EH (cell line): ENCODE measurements at places on chromosomes 3 and 15.
A peak's percentile ranks its signal among the peaks of the same experiment; 100 is the strongest.

DNA sequence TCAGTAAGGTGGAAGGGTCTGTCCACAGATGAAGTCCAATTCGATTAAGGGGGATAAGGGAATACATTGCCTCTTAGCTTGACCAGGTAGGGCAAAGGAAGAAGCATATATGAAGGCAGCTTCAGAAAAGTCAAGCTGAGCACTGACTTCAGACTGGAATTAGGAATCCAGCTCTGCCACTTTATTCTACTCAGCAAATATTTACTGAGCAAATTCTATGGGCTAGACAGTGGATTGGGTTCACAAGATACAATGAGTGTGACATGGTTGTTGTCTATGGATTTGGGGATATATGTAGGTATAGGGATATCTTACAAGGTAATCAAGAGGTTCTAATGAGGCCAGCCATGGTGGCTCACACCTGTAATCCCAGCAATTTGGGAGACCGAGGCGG is 526 bp downstream of the ADIPOQ start:
- DNase-seq = no peak

DNA sequence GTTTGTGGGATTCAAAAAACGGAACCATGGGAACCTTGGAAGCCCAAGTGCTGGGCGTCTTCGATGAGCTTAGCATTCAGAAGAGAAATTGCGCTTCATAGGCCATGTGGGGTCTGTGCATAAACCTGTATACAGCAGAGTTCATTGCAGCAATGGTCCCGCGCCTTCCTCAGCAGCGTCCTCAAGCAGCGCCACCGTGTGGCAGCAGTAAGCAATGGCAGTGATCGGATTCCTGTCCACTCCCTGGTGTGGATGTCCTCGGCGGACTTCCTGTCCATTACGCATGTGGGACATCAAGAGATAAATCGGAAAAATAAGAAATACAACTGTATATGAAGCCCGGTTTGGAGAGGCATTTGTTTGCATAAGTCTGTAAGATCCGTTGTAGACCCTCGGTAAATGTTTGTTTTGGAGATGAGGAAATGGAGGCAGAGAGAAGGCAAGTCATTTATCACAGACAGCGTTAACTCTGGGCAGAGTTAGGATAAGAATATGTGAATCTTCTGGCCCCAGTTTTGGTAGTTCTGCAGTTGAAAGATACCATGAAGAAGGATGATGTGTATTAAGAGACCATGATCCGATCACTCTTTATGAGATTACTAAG is 57.7 kb downstream of the CNTN4 start:
- no peak for DNase-seq

DNA sequence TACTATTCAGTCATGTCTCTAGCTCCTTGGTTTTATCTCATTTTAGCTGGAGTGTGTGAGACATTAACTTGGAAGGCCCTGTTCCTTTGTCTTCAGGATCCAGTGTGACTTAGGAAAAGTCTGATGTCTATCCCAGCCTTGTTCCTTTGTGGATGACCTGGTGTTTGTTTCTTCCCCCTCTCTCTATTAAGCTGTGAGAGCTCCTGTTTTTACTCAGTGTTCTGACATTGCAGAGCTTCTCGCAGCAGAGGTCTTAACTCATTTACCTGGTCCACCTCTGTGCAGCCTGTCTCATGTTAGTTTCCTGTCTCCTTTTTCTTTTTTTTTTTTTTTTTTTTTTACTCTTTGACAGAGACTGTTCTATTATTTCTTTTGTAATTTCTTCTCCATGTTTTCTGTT is 43.1 kb downstream of the KLF13 start:
- no peak for DNase-seq

DNA sequence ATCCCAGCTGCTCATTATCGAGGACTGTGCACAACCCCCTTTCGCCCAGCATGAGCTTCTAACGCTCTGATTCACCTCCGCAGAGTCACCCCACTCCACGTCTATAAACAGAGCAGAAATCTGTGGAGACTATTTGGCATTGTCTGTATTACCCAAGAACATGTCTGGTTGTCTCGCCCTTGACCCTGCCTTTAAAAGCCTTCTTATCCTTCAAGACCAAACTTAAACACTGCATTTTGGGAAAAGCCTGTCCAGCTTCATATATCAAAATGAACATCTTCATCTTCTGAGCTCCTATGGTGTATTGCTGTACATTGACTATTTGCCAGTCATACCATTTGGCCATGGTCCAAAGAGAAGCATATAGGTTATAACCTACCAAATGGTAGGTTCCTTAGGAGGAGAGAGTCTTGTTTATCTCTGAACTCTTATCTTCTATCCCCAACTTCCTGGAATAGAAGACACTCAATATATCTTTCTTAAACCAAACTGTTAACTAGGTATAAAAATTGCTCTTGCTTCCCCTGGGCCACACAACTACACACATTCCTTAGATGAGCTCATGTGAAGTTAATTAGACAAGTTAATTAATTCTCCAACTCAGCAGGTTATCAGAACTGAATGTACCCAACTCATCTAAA is 90.1 kb downstream of the FBN1 start:
- DNase-seq = peak; percentile 94

DNA sequence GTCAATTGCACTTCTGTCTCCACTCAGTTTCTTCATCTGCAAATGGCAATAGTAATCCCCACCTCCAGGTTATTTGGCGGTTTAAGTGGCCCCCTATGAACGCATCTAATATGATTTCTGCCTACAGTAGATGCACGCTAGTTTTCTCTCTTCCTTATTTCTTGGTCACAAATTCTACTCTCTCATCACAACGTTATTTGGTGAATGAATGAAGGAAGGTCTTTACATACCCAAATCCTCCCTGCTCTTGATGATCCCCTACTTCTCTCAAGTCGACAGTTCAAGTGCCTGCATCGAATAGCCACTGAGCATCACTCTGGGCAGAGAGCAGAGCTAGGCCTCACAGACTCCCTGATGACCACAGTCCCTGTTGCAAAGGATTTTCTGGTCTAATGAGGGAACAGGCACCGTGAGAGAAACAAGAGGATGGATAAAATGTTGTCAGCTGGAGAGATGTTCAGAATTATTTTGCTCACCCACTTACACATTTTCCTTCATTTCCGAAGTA is 181.2 kb upstream of the SMAD3 start:
- DNase-seq = no peak

DNA sequence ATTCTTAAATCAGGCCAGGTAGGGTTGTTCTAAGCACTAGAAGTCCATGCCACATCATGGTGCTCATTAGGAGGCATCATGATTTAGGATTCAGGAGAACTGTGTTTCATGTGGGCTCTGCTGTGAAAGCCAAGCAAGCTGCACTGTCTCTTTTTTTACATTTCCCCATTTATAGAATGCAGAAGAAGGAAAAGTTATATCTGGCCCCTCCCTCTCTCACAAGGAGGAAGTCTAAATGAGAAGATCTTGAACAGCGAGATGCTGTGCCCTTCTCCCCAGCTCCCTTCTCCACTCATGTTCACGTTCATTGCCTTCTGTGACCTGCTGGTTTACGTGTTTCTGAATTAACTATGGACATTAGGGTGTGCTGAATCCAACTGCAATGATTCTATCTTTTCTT is 178.5 kb upstream of the RASGRP1 start:
- no peak for DNase-seq

- DNase-seq = no peak
Measured at GRCh38 chr3:146148468-146148931, 12.5 kb downstream of the PLOD2 start.

DNA sequence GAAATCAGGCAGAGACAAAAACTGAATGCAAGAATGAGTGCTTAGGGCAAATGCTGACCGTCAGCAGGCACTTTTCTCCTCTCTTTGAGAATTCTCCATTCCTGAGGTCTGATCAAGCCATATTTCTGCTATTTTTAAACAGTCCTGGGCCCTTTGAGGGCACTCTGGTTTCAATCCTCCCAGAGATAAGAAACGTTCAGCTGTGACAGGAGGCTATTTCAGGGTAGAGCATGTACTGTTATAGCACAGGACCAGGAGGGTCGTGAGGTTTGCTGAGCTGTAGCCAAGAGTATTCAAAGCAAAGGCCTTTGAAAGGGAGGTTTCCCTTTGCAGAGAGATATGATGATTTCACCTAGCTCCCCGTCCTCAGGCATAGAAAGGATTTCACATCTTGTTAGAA is 39.6 kb upstream of the PDZRN3 start:
- DNase-seq = no peak

DNA sequence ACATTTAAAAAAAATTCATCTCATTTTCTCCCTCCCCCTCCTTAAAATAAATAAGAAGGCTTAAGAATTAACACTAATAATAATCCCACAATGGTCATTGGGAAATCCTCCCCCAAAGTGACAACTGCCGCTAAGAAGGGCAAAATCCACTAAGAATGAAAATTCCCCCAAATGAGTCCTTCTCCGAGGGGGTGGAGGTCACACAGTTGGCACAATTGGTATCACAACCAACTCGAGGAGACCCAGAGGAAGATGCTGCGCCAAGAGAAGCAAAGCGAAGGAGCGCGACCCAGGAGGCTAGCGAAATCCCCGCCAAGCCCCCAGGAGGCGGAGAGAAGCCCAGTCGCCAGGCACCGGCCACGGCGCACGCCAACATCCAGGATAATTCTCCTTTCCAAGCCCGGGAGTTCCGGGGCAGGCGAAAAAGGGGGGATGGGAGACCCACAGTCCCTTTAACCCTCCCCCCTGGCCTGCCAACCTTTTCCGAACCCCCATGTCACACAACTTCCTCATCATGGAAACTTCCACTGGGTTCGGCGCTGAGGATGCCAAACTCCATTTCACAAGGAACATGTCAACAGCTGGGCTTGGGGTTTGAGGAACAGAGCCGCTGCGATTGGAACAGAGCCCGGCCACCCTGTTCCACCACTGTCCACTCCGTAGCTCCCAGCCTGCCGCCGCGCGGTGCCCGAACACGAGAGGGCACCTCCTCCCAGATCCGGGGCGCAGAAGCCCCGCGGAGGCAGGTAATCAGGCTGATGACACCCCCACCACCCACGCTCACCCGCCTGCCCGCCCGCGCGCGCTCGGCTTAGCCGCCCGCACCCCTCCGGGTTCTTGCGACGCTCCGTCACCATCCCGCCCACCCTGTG is 668 bp downstream of the THRB start:
- peak; percentile 6 for DNase-seq

DNA sequence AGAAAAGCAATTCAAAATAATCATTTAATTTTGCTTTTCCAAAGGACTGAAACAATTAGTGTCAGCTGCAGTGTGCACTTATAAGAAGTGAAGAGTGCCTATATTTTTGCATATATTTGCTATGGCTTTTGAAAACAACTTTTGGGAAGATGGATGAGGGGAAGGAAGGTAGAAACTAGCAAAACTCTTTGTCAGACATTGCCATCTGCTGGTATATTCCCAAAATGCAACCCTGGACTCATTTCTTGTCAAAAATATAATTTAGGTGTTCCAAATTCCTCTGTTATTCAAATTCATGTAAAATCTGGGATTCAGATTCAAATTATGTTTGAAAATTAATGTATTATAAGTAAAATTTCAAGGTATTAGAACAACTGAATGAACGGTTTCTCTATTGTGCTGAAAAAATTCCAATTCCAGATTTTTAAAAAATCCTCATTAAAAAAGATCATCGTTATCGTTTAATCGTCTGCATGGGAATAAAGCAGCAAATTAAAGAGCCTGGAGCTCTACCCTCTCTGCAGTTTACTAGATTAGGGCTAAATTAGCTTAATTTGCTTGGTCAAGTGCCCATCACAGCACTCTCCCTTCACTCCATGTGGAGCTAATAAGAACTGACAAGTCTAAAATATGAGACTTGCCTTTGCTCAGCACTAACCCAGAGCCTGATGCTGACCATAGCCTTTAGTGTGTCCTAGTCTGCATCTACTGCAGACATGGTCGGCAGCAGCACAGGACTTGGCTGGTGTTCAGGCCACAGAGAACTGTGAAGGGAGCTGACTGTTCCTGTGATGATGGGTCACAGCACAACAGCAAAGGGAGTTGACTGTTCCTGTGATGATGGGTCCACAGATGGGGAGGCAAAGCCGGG is 67.9 kb upstream of the MITF start:
- peak; percentile 58 for DNase-seq

DNA sequence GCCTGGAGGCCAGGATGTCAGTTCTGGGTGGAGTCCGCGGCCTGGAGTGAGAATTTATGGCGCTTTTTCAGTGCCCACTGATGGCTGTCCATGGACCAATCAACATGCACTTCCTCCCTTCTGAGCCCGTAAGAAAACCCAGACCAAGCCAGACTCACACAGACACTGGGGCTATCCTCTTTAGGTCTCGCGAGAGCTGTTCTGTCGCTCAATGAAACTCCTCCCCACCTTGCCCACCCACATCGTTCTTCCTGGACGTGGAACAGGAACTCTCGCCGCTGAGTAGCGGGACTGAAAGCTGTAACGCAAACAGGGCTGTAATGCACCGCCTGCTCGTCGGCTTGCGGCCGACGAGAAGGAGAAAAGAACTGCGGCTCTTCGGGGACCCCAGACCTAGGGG is 833.0 kb upstream of the CADM2 start:
- no peak for DNase-seq

DNA sequence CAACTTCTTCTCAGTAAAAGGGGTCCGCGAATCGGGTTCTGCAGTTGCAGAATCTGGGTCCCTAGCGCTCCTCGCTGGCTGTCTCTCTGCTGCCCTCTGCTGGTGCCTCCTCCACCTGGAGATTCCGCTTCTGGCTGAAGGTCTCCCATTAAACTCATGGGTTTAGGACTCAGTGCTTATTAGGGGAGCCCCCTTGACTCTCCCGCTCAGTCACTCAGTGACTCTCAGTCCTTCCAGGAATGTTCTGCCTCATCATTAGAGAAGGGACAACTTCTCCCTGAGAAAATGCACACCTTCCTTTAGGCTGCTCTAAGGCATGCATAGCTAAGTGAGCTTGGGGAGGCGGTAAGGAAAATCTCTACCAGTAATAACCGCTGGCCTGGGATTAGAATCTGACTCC is 7.1 kb downstream of the CPN2 start:
- peak; percentile 65 for DNase-seq

DNA sequence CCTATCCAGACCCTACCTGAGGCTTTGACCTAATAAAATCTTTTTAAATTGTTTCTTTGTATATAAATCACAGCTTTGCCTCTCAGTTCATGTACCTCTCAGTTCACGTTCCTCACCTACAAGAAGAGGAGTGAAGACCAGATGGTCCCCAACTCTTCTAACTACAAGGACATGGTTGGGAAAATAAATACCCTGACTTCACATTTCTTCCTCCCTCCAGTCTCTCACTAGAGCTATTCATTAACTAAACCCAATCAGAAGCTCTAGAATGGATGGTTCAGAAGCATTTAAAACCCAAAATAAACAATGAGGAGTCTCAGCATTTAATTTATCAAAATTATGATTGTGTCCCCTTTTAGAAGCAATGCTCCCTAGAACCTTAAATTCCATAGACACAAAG is 97.3 kb upstream of the AGTR1 start:
- no peak for DNase-seq
